NCI-H510A treated with DMSO at 0.1 percent for 48 hours (cell line): ENCODE measurements at places on chromosomes 6 and 20.

DNA sequence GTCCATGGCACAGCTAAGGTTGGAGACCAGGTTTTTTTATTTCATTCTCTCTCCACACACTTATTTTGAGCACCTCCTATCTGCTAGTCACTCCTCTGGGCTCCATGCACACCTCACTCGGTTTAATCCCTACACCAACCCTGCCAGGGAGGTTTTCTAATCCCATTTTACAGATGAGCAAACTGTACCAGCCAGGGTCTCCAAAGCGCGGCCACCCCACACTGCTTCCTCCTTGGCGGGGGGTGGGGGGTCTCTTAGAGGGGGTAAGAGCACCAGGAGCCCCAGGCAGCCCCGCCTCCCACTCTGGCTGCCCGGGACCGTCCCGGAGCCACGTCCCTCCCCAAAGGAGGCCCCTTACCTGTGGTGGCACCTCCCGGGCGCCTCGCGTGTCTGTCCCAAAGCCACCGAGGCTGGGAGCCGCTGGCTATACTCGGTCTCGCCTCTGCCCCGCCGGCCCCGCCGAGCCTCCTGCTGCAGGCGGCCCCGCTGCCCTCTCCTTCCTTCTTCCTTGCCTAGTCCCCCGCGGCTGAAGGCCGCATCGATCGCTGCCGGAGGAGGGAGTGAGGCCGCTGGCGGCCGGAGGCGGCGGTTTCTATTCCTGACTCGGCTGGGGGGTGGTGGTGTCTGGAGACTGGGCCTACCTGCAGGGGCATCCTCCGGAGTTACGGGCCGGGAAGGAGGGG is at the start of gene KCNS1:
Gene KCNS1, minus strand, starts transcription at position 565 of the 683 bp plus-strand sequence. CDS start 1,891 bp downstream, outside the sequence.
- no peak for DNase-seq

DNA sequence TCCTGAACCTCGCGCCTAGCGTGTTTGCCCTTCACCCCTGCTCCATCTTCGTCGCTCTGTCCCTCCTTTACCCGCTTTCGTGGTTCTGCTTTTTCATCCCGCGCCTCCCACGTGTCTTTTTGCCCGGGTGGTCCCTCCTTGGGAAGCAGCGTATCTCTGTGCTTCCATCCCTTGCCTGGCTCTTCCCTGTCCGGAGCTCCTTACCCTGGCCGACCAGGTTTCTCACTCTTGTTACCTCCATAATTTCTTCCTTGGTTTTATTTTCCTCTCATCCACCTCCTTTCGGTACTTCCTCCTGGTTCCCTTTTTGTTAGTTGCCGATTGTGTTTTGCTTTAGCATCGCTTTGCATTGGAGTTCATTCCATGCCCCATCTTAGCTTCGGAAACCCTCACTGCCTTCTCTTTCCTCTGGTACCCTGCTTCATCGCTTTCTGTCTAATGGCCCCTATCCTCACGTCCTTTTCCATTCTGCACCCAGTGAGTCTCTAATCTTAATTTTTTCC is 735 bp downstream of the FAM135A start:
- DNase-seq = no peak

- DNase-seq = no peak
These were observed 21.0 kb downstream of the KIF13A start for GRCh38 chr6:17966451-17966850.

GRCh38 chr6:41900861-41901260 is 5.7 kb upstream of the USP49 start:
- DNase-seq = no peak
